ENCODE measurements at places on chromosomes 7 and 10.
A peak's percentile ranks its signal among the peaks of the same experiment; 100 is the strongest.

DNA sequence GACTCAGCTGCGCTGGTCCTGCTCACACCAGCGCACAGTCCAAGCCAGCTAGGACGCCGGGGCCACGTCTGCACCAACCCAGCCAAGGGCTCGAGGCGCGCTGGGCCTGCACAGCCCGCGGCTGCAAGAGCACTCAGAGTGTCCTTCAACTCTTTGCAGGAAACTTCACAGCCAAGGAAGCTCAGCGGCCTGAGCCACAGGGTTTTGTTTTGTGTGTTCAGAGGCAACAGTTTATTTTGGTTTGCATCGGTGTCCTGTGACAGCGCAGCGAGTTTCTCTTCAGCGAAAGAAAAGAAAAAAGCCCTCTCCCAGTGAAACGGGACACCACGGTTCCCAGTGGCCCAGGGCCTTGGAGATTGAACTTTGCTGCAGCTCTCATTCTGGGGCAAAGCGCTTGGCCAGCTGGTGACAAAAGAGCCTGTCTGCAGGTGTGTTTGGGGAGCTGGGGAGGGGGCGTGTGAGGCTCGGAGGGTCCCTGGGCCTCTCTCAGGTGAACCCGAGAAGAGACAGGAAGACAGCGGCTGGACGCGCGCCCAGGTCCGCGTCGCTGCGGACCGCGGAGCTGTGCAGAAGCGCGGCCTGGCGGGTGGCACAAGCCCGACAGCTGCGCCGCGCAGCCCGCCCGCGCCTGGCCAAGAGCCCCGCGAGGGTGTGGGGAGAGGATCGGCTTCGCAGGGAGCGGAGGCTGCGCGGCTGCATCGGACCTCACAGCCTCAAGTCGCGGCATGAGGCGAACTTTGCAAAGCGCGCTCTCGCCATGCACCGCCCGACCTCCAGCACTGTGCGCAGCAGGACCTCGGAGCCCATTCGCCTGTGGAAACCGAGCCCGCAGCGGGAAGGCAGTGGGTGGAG lies 922 bp downstream of the CXCL12 start:
- DNase-seq = peak; percentile 62

- DNase-seq = no peak
Observed at GRCh38 chr10:51574248-51575048, 124.9 kb downstream of the CSTF2T start.

GRCh38 chr7:42236976-42237810 lies at the start of gene GLI3:
Gene GLI3 (minus strand): TSS chr7:42237209. CDS start chr7:42223253, 13,956 bp downstream.
- no peak for DNase-seq

DNA sequence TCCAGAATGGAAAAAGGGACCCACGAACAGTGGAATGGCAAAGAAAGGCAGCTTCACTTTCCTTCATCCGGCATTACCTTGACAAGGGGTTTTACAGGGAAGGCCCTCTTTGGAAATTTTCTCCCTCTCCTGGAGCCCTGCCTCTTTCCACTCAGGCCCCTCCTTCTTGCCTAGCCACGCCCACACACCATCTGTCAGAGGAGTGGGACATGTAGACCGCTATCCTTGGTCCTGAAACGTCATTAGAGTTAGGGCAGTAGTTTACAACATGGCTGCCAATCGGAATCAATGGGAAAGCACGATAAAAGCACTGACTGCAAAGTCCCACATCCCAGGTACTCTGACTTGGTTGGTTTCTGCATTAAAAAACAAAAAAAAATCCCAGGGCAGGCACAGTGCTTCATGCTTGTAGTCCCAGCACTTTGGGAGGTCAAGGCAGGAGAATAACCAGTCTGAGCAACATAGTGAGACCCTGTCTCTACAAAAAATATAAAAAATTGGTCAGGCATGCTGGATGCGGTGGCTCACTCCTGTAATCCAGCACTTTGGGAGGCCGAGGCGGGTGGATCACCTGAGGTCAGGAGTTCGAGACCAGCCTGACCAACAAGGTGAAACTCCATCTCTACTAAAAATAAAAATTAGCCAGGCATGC lies 96.4 kb downstream of the MARCHF5 start:
- peak; percentile 71 for DNase-seq

Measured in H1 (cell line).